BE2C (cell line): ENCODE measurements at places on chromosomes 3 and 15.

GRCh38 chr3:123147754-123148535, 53.8 kb upstream of the SEC22A start:
- no peak for DNase-seq

DNA sequence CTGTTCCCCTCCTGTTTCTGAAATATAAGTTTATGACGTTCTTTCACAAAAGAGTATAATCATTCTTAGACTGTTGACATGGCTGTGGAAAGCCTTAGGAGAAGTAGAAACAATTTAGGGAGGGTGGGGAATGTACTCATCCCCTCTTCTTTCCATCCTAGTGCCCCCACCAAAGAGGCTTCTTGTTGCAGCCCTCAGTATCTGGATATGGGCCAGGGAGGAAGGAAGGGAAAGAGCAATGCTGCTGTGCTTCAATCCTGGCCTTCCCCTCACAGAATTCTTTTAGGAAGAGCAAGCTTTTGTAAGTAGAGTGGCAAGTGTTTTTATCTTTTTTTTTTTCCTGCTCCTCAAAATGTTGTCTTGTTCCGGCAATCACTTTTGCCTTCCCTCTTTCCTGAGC, 1.7 kb downstream of the INAFM2 start:
- DNase-seq, result no peak

- no peak for DNase-seq
Measured at GRCh38 chr3:146498002-146498736, 28.8 kb upstream of the PLSCR2 start.

DNA sequence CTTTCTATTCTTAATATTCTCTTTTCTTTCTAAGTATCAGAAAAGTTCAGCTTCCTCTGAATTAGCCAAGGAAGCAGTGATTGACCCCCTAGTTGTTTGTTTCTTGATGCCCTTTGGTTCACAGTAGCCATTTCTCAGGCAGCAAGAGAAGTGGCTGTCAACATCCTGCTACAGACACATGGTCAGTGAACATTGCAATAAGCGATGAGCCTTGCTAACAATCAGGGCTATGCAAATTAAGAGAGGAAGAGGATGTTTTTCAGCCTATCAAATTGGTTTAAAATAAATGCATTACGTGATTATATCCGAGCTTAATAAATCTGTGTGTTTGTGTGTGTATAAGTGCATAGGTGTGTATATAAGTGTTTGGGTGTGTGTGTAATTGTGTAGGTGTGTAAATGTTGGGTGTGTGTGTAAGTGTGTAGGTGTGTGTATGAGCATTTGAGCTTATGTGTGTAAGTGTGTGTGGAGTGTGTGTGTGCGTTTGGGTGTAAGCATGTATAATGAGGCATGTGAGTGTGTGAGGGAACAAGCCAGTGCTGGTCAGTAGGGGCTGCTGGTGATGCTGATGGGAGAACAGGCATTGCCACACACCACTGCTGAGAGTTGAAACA, 78.1 kb upstream of the XCR1 start:
- DNase-seq, result no peak

DNA sequence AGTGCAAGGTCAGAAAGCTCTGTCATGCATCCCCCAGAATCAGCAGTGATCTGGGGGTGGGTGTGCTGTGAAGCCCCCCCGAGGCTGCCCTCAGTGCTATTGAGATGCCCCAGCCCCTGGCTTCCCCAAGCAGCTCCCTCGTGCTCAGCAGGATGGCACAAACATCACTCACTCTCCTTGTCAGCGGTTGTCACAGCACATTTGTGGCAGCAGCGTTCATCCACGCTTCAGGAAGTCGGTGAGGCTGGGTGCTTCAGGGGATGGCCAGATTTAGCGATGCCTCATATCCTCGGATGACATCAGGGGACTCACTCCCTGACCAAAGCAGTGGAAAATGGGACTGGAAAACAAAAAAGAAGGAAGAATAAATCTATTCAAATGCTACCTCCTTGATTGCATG, 54.4 kb upstream of the SLC6A11 start:
- DNase-seq, result no peak

DNA sequence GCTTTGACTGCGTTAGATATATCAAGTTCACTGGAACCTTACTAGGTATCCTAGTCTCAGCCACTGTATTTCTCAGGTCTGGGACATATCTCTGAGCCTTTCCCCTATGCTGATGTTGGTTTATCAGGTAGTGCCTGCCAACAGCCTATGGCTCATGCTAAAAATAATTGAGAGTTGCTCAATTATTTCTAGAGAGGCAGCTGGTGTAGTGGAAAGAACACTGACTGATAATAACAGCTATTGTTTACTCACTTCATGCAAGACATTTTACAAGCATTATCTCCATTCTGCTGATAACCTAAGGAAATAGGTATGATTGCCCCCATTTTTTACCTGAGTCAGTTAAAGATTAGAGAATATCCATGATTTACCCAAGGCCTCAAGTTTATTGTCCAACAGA, 231.4 kb downstream of the LRRN1 start:
- no peak for DNase-seq

- DNase-seq, result no peak
Measured at GRCh38 chr15:88995449-88995848, 82.3 kb upstream of the MFGE8 start.
